AG09319 (cell line): ENCODE measurements at places on chromosomes 12 and 14.
A peak's percentile ranks its signal among the peaks of the same experiment; 100 is the strongest.

DNA sequence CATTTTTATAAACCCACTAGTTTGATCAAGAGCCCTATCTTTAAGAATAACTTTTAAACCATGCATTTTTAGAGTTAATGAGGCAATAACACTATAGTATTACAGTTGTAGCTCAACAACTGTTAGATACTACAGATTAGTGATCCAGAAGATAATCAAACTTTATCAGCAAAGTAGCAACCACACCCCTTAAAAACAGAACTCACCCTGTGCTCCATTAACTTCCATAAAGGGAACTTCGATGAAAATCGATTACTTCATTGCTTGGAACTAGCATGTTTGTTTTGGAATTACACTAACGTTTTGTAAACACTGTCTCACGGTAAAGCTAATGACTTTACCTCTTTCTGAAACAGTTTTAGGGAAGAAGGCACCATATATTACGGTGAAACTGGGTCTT, 1.4 kb downstream of the SGPP1 start:
- DNase-seq, result no peak

DNA sequence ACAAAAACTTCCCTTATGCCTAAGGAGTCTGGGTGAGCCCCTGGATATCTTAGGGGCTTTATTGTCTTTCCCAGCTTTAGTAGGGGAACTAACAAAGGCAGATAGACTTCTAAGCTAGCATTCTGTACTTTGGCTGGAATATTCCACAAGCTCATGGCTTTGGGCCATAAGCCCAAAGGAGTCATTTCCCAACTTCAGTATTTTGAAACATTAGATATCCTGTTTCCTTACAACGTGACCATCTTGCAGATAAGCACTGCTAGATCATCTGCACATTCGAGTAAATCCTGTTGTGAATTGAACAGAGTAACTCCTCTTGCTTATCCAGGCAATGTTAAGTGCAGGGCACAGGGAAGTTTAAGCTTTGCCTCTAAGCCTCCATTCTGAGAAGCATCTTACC, 70.6 kb upstream of the ACTN1 start:
- peak; percentile 70 for DNase-seq

GRCh38 chr14:33505963-33506329, 444.9 kb downstream of the EGLN3 start:
- DNase-seq, result no peak

- DNase-seq, result peak; percentile 77
Observed at GRCh38 chr12:10184261-10184843, 5.5 kb downstream of the TMEM52B start.

GRCh38 chr14:50092006-50092555, 24.3 kb downstream of the VCPKMT start:
- no peak for DNase-seq

DNA sequence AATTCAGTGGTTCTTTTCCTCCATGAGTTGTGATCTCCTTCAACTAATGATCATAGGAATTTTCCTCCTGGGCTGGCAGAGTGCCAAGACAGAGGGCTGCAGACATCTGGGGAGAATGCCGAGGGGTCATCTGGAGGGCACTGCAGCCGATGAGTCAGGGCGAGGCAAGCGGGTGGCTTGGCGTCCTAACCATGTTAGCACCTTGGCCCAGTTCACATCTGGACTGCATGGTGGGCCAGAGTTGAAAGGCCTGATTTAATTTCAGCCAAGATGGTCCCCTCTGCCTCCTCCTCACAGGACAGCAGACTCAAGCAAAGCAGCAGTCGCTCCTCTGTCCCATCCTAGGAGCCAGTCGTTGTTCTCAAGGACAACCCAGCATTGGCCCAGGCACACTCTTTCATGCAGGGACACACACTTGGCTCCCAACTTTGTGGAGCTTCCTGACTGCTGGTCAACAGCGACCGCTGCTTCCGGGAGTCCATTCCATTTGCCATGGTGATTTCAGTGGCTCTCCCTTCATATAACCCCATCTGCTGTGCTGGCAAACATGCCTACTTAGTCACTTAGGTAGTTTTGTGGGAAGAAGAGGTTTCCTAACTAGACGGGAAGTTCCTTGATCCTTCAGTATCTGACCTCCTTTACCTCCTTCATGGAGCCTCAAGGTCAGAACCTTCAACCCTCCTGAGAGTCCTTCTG, 161.8 kb downstream of the TTC8 start:
- no peak for DNase-seq

- no peak for DNase-seq
Observed at GRCh38 chr12:93960521-93960920, 187.9 kb upstream of the PLXNC1 start.

GRCh38 chr12:48965298-48965838, 6.2 kb downstream of the WNT10B start:
- DNase-seq, result no peak

DNA sequence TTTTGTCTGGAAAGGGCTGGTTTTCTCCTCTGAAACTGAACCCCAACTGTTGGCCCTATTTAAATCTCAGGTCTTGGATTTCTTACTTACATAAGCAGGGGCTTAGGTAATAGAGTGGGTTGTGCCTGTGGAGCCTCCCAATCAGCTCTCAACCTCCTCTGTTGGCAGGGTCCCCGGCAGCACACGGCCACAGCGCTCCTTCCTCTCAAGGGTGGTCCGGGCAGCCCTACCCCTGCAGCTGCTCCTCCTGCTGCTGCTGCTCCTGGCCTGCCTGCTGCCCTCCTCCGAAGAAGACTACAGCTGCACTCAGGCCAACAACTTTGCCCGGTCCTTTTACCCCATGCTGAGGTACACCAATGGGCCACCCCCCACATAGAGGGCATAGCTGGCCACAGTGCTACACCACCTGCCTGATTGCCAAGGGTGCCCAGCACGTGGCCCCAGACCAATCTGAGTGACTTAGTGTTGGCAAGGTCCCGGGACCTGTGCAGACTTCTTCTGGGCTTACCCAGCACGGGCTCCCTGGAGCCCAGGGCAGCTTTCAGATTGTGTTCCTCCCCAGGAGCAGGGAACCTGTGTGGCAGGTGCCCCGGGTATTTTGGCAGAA, 68.9 kb downstream of the ESR2 start:
- DNase-seq, result no peak

GRCh38 chr12:58870595-58870994, 49.7 kb downstream of the LRIG3 start:
- DNase-seq, result no peak

DNA sequence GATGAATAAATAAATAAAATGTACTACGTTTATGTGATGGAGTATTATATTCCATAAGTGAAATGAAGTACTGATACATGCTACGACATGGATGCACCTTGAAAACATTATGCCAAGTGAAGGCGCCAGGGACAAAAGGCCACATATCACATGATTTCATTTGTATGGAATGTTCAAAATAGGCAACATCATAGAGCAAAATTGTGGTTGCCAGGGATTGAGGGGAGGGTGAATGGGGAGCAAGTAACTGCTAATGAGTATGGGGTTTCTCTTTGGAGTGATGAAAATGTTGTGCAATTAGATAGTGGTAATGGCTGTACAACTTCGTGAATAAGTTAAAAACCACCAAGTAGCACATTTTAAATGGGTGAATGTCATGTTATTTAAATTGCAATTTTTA, 132.8 kb downstream of the SLC38A4 start:
- DNase-seq, result no peak

- peak; percentile 10 for DNase-seq
Observed at GRCh38 chr14:100246809-100247428, 8.0 kb downstream of the YY1 start.

- DNase-seq, result no peak
Observed at GRCh38 chr12:75947156-75947723, 84.3 kb downstream of the PHLDA1 start.

DNA sequence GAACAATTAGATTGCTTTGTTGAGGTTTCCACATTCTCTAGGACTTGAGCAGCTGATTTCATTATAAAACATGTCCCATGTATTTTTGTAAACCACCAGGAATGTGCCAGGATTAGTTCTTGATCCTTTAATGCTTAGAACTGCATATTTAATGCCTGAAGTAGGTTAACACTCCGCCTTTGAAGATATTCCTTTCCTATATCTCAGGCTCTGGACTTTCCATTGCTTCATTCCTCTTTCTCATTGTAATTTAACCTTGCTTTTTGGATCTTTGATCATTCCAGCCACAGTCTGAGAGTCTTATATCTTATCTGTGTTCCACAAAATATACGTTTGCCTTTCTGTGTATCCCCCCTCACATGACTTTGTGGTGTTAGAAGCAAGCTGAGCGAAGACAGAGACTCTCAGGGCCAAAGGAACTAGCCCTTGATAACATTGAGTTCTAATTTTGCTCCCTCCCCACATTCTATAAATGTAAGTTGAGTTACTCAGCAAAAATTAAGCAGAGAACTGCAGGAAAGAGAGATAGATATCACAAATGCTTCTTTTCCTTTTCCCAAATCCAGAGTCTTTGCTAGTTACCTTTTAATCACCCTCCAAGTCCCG, 2.4 kb upstream of the CLEC1B start:
- DNase-seq, result no peak

GRCh38 chr14:95707327-95707726, 6.6 kb downstream of the TCL1A start:
- DNase-seq, result no peak

- no peak for DNase-seq
Observed at GRCh38 chr14:87492561-87492960, 500.4 kb downstream of the GALC start.

GRCh38 chr12:65891987-65892481, 67.8 kb downstream of the HMGA2 start:
- DNase-seq, result peak; percentile 96

- DNase-seq, result no peak
Observed at GRCh38 chr12:62552906-62553556, 86.4 kb downstream of the MON2 start.

- DNase-seq, result no peak
Observed at GRCh38 chr14:32230181-32230580, 27.1 kb upstream of the RNU6-8 start.

- no peak for DNase-seq
Observed at GRCh38 chr12:38850461-38850860, 54.9 kb downstream of the CPNE8 start.

DNA sequence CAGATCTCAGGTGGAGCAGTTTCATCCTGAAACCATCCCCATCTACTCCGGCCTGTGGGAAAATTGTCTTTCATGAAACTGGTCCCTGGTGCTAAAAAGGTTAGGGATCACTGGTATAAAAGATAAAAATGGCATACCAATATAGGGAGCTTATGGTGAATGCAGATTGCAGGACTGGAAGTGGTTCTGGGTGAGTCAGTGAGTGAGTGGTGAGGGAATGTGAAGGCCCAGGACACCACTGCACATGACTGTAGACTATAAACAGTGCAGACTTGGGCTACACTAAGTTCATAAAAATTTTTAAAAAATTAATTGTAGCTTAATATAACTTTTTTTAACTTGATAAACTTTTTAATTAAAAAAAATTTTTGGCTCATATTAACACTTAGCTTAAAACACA, 67.0 kb upstream of the RD3L start:
- DNase-seq, result no peak

DNA sequence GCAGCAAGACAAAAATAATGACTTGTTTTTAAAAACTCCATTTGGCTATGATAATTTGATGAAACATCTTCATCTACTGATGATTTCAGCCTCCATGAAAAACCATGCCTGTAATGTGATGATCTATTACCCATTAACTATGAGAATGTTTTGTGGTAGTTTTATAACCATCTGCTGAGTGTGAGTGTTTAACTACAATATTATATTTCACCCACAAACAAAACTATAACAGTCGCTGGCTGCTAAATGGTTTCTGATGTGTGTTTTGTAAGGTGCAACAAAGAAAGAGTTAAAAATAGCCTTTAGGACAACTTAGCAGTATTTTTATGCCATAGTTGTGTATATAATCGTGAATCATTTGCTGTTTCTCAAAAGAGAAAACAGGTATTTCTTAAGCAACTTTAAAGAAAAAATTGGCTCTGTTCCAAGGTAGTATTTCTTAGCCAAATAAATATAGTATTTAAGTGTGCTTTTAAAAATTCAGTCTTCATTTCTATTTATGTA, 4.9 kb downstream of the PTHLH start:
- no peak for DNase-seq

- DNase-seq, result peak; percentile 58
Observed at GRCh38 chr12:123089631-123090353, 61.1 kb downstream of the PITPNM2 start.

GRCh38 chr12:97300891-97301290, 161.7 kb upstream of the RMST start:
- DNase-seq, result no peak

GRCh38 chr12:41836416-41836815, 308.3 kb downstream of the GXYLT1 start:
- DNase-seq, result no peak

GRCh38 chr14:51305751-51306150, 65.7 kb downstream of the TMX1 start:
- no peak for DNase-seq

DNA sequence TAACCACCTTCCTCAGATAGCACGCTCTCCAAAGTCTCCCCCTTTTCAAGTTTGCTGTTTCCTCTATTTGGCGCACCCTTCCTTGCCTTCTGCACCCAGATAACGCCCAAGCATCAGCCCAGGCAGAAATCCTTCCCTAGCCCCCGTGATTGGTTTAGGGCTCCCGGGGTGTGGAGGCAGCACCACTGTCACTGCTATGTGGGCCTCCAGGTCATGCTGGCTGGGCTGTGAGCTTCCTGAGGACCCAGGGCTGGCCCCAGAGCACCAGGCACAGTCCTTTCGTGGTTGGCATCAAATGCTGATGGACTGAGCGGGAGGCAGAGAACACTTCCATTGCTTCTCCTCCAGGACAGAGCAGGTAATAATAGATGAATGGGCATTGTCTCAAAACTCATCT, 311.4 kb downstream of the BCL11B start:
- DNase-seq, result no peak

GRCh38 chr14:58782011-58782410, 144.2 kb downstream of the DACT1 start:
- no peak for DNase-seq

GRCh38 chr12:100901266-100901665, 106.7 kb downstream of the ANO4 start:
- DNase-seq, result no peak

GRCh38 chr12:52119398-52120254, 40.1 kb downstream of the SMIM41 start:
- DNase-seq, result no peak

DNA sequence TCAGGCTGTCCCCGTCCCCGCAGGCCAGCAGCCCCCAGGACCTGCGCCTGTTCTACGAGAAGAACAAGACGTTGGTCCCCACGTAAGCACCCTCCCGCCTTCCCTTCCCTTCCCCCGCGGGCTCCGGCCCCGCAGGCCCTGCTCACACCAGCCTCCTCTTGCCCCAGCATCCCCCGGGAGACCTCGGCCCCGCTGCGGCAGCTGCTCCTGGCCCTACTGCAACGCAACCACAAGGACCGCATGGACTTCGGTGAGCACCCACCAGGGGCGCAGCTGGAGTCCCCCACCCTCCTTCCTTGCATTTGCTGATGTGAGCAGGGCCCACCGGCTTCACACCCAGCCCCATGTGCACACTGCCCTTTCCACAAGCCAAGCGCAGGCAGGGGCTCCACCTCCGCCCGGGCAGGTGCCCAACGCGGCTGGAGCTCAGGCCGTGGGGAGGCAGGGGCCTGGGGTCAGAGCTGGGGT, 15.4 kb downstream of the ULK1 start:
- DNase-seq, result no peak
